NCI-H187 (cell line): ENCODE measurements at places on chromosomes 5 and 9.

GRCh38 chr5:53874409-53874808 lies 314.0 kb downstream of the NDUFS4 start:
- no peak for DNase-seq

- DNase-seq, result no peak
These were observed 64.1 kb downstream of the AMBP start for GRCh38 chr9:114014044-114014443.

DNA sequence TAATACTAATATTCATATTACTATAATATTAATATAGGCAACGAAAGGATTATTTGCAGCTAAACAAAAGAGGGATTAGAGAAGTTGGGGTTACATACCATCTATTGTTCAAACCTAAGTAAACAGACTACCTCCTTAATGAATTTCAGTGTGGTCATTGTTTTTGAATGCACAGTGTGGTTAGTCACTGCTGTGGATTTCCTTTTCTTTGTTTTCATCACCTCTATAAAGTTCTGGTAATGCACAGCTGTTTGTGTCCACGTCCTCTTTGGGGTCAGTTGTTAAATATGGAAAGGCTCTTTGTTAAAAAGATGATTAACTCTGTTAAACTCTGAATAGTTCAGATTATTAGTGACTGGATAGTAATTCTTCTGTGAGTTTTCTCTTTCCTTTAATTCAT lies 233.6 kb downstream of the MAST4 start:
- DNase-seq, result no peak

GRCh38 chr5:129857116-129857515 lies 47.1 kb upstream of the CHSY3 start:
- DNase-seq, result no peak

DNA sequence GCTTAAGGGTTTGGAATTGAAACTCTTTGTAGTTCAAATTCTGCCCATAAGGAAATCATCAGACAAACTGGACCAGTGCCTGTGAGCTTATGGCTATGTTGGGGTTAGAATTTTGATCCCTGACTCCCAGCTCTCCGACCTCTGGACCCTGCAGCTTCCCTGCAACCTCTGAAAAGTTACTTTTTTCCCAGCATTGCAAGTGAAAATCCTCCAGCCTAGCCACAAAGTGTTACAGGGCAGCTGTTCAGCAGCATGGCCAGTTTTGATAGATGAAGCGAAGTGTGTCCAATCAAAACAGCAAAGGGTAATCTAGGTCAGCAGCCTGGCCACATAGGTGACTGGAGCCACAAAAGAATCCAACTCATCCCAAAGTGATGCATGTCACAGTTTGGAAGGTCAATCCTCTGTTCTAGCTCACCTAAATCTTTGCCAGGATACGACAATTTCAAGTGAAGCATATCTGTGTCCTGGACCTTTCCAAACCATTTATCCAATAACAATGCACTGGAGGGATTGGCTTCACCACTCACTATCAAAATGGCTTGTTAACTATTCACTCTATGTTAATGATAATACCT lies 4.7 kb upstream of the CPEB4 start:
- no peak for DNase-seq

DNA sequence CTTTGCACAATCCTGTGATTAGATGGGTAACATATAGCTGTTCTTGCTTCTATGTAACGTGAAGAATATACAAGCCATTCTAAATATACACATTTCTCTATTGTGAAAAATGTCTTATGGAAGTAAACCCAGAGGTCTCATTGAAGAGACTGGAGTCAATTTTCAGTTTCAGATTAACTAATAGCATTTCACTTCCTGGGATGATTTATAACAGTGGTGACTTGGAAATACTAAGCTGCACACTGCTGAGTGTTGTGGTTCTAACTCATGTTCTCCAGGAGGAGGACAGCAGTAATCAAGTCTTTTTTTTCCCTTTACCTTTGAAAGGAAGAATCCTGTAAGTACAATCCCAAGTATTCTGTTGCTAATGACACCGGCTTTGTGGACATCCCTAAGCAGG lies 3.3 kb downstream of the CTSL start:
- DNase-seq, result no peak

DNA sequence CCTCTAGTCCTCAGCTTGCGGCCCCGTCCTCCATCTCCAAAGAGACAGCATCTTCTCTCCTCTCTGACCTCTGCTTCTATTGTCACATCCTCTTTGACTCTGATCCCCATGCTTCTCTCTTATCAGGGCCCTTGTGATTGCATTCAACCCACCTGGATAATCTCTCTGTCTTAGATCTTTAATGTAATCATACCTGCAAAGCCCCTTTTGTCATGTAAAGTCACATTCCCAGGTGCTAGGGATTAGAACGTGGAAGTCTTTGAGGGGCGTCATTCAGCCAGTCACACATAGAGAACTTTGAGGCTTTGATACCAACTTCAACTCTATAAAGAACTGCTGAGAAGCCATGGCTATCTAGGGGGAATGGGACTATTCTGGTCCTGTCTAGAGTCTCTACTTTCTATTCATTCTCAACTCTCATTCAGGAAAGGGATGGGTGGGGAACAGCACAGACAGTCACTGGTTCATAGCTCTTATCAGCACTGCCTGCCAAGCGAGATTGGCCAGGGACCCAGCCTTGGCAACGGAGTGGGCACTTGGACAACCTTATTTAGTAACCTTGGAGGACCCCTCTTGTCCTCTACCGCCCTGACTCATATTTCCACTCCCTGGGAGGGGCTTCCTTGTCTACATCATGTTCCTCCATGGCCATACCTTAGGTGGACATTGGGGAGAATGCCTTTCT lies 29.0 kb downstream of the TAS2R1 start:
- DNase-seq, result no peak

DNA sequence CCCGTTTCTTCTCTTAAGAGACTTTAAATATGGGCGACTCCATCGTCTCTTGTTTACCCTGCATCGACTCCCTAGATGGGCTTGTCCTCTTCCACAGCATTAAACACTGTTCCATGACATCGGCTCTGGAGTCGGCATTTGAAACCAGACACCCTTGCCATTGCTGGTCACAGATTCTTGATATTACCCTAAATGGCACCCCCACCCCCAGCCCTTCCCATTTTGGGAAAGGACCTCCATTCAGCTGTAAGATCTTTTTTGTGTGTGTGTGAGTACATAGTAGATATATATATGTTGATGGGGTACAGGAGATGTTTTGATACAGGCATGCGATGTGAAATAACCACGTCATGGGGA lies 51.1 kb upstream of the SH3PXD2B start:
- DNase-seq, result no peak

- no peak for DNase-seq
These were observed 6.2 kb downstream of the TENT4A start for GRCh38 chr5:6719417-6719816.

DNA sequence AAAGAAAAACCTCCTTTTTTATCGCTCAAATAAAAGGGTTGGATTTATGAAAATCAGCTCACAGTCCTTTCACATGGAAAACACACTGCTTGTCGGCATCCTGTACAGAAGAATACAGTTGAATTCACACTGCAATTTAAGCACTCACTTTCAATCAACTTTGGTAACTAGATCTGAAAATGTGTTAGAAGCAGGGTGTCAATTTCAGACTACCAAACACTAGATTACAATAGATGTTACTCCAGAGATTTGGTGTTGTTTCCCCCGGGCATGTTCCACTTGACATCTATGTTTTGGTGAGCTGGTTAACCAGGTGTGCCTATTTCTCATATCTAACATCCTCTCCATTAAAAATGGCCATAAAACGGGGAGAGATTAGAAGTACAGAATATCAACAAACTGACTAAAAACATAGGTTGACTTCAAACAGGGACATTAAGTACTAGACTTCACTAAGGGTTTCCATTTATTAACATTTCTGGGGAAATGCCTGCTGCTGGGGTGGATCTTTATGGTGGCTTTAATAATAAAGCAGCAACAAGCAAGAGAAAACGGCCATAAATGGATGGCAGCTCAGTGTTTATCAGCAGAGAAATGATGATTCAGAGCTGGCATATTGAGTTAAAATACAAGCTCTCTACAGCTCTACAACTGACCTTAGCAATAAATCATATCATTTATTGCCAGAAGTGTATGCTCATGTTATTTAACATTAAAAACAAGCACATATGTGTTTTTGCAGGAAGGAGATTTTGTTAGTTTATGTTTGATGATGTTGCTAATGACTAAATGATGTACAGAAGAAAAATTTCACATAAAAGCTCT lies 158.8 kb downstream of the SLF1 start:
- DNase-seq, result no peak

DNA sequence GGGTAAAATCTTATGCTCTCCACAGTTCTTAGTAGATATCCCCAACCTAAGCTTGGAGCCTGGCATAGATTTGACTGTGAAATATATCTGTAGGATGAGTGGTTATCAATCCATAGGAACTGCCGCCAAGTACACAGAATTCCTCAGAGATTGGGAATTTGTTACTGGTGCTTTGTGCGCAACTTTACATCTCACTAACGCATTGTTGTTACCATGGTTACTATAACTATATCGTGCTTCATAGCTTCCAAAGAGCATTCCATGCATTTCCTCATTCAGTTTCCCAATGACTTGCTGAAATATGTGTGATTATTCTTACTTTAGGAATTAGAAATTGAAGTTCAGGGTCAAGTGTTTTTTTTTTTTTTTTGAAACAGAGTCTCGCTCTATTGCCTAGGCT lies 9.5 kb upstream of the GGTA1 start:
- DNase-seq, result no peak

DNA sequence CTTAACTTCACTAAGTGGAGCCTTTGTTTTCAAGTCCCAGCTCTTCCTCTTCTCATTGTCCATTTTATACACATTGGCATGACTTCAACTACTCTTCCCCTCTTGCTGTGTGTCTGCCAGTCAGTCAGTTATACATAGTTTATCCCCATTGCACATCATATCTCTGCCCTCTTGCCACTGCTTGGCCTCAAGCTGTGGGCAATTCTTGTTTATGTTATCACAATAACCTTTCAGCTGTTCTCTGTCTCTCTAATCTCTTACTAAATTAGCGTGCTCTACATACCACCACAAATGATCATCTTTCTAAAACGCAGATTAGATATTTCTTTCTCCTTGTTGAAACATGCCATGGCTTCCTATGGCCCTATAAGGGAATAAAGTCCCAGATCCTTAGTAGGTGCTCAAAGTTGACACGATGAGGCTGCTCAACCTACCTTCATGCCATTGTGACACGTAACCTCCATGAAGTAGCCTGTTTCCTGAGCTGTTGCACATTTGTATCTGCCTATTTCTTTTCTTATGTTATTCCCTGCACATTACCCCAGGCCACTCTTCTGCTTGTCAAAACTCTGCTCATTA lies 239.3 kb downstream of the GAS1 start:
- no peak for DNase-seq

DNA sequence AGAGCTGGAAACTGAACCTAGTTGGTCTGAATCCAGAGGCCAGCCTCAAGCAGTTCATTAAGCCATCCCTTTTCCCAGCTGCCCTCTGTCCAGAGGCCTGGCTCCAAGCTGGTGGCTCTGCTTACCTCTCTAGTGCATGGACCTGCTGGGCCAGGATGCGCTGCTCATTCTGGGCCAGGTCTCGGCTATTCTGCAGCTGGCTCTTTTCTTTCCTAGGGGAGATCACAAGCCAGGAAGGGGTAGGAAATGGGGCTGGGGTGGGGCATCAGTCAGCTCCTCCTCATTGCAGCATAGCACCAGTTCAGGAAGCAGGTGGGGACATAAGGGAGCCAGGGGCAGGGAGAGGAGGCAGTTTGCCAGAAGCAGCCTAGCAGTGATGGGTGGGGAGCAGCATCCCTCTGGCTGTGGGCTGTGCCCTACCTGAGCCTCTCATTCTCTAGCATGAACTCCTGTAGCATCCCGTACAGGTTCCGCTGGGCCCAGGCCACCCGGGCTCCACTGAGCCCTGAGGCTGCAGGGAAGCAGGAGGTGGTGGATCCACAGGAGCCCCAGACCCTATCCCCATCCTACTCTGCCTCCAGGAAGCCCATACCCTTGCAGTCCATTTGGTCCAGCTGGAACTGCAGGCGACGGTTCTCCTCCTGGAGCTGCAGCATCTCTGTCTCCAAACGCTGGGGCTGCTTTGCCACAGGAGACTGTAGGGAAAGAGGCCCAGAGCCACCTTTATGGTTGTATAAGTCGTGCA lies 5.2 kb downstream of the KIF12 start:
- DNase-seq, result no peak

DNA sequence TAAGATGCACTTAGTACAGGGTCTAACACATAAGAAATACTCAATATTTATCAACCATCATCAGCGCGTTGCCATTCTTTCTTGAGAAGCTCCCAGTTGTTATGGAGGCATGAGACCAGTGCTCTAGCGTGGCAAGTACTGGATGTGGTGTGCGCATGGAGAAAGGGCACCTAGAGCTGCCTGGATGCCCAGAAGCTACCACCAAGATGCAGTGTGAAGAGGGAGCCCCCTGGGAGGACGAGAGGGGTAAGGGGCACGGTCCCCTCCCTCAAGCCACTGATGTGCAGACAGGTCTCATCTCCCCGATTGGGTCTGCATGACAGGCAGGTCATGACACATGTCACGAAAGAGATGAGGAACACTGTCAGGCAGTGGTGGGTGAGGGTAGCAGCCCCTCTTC lies 127.7 kb upstream of the CXCL14 start:
- DNase-seq, result no peak

- DNase-seq, result no peak
These were observed 938 bp downstream of the LPAR1 start for GRCh38 chr9:111037356-111037707.

DNA sequence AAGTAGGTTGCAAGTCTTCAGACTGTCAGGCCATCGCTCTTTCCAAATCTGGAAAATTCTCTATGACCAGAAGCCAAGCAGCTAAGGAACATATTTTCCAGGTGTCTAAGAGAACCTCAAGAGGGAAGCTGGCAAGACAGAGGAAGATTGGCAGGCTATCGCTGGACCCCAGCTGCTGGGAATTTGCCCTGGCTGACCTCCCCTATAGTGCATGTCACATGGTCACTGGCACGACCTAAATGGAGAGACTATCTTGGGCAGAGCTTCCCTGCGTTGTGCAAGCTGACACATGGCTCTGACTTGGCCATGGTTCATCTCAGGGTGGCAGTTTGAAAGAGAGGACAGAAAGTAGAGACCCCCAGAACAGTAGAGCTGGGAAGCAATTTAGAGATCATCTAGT lies 104.9 kb upstream of the ZNF618 start:
- DNase-seq, result no peak

- DNase-seq, result no peak
These were observed 1.1 kb downstream of the HNRNPA0 start for GRCh38 chr5:137752905-137753690.
